ENCODE measurements at places on chromosomes 3 and 15.
A peak's percentile ranks its signal among the peaks of the same experiment; 100 is the strongest.

DNA sequence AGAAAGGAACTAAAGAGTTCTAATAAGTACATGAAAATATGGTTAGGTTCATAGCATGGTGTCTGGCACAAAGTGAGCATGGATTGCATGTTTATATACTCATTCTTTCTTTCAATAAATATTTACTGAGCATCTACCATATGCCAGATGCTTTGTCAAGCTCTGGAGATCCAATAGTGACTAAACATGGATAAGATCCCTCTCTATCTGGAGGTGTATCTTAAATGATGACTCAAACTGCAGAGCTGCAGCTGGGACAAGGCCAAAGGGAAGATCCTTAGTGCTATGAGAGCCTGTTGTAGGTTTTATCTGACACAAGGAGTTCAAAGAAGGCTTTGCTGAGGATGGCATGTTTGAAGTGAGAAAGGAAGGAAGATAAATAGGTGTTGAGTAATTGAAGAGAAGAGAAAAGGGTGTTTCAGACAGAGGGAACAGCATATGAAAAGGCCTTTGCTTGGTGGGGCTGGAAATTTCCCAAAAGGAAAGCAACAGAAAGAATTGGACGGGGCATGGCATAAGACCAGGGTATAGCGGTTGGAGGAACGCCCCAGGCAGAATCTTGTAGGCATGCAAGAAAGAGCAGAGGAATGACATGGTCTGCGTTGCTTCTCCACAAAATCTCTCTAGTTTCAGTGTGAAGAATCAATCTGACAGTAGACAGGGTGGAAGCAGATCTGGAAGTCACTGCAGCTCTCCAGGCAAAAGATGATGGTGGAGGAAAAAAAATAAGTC lies 239.9 kb upstream of the LRTM1 start:
- no peaks in the 10 kb centered on the region for H3K27me3 ChIP-seq
- H3K36me3 ChIP-seq, result peaks cover 4% of the 10 kb centered on the region
- no peak for DNase-seq
- no peak overlapping the region for H3K4me3 ChIP-seq
- no peak overlapping the region for H3K27ac ChIP-seq

DNA sequence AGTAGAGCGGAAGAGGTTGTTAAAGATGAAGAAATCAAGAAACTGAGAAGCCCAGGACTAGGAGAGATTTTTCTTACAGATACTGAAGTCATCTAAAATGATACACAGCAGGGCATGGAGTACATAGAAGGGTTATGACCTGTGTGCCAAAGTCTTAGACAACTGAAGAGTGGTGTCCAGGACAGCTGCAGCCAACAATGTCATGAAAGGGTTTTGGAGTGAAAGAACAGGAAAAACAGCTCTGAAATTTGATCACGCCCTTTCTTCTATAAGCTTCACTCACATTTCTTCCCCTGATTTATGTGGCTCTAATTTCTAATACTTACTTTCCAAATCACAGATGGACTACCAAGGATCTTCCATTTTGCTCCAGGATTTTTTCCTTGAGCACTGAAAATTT lies 3.0 kb downstream of the CFAP20DC start:
- no peak for DNase-seq
- no peak overlapping the region for H3K4me3 ChIP-seq
- H3K27ac ChIP-seq, result no peak overlapping the region
- no peaks in the 10 kb centered on the region for H3K27me3 ChIP-seq

DNA sequence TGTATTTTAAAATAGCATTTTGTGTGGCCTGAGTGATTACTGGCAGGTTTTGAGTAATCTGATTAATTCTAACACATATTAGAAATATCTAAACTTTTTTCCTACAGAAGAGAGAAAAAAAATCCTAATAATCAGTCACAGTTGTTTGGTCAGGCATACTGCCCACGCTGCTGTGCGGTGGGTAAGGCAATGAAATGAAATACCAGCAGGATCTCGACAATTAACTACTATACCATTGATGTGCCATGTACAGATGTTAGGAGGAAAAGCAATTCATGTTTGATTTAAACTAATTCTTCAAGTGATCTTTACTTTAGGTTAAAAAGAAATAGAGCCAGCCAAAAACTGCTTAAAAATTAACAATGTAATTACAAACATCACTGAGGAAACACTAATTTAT lies 5.2 kb downstream of the GRAMD2A start:
- H3K27me3 ChIP-seq, result peaks cover 86% of the 10 kb centered on the region
- no peak for DNase-seq

- peaks cover 24% of the 10 kb centered on the region for H3K4me1 ChIP-seq
- H3K36me3 ChIP-seq, result no peaks in the 10 kb centered on the region
- H3K27me3 ChIP-seq, result peaks cover 10% of the 10 kb centered on the region
- no peak for DNase-seq
- H3K4me3 ChIP-seq, result peak overlapping the region; percentile 98
- no peak overlapping the region for H3K27ac ChIP-seq
These were observed 735 bp downstream of the STIMATE start for GRCh38 chr3:52896613-52897012.

- H3K27ac ChIP-seq, result no peak overlapping the region
- peaks cover 3% of the 10 kb centered on the region for H3K27me3 ChIP-seq
- no peak for DNase-seq
- no peak overlapping the region for H3K4me3 ChIP-seq
- peaks cover 24% of the 10 kb centered on the region for H3K4me1 ChIP-seq
These were observed 2.5 kb downstream of the TM4SF1 start for GRCh38 chr3:149374793-149375500.

GRCh38 chr3:177195242-177195991 lies 1.9 kb downstream of the TBL1XR1 start:
- peak overlapping the region; percentile 99 for H3K27ac ChIP-seq
- H3K4me3 ChIP-seq, result peak overlapping the region; percentile 99
- DNase-seq, result peak; percentile 7
- H3K27me3 ChIP-seq, result no peaks in the 10 kb centered on the region
- H3K4me1 ChIP-seq, result peaks cover 59% of the 10 kb centered on the region
- H3K36me3 ChIP-seq, result peaks cover 38% of the 10 kb centered on the region

GRCh38 chr15:92608866-92609700 lies 46.5 kb downstream of the FAM174B start:
- peaks cover 12% of the 10 kb centered on the region for H3K36me3 ChIP-seq
- no peaks in the 10 kb centered on the region for H3K4me1 ChIP-seq
- H3K27ac ChIP-seq, result peak overlapping the region; percentile 9
- H3K4me3 ChIP-seq, result no peak overlapping the region

- DNase-seq, result no peak
- H3K4me3 ChIP-seq, result peak overlapping the region; percentile 90
- H3K36me3 ChIP-seq, result no peaks in the 10 kb centered on the region
- H3K27ac ChIP-seq, result no peak overlapping the region
- peaks cover 40% of the 10 kb centered on the region for H3K27me3 ChIP-seq
These were observed 989 bp upstream of the VGLL3 start for GRCh38 chr3:86991840-86992435.

GRCh38 chr3:169034401-169034800 lies 629.1 kb downstream of the MECOM start:
- DNase-seq, result no peak
- no peaks in the 10 kb centered on the region for H3K36me3 ChIP-seq
- no peaks in the 10 kb centered on the region for H3K4me1 ChIP-seq
- no peak overlapping the region for H3K27ac ChIP-seq
- H3K27me3 ChIP-seq, result peaks cover 6% of the 10 kb centered on the region

GRCh38 chr3:47367631-47368030 lies 13.2 kb upstream of the PTPN23 start:
- no peaks in the 10 kb centered on the region for H3K36me3 ChIP-seq
- no peak overlapping the region for H3K27ac ChIP-seq
- peaks cover 18% of the 10 kb centered on the region for H3K27me3 ChIP-seq
- no peaks in the 10 kb centered on the region for H3K4me1 ChIP-seq
- H3K4me3 ChIP-seq, result no peak overlapping the region

DNA sequence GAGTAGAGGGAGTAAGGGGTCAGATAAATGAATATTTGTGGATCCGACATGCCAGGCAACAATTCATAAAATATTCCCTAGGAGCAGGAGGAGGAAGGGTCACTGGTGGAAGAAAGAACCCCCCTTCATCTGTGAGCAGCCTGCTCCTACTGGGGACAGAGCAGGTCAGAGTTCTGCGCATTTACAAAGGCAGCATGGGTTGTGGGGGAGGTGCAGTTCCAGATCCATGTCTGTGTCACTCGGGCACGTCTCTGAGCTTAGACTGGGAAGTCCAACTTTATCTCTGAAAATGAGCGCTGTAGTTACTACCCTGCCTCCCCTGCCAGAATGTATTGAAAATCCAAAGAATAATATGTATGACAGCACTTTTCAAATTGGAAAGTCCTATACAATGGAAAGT lies 115.2 kb downstream of the GABRG3 start:
- peak; percentile 28 for DNase-seq
- H3K4me3 ChIP-seq, result no peak overlapping the region
- H3K27ac ChIP-seq, result peak overlapping the region; percentile 25
- H3K4me1 ChIP-seq, result peaks cover 25% of the 10 kb centered on the region

DNA sequence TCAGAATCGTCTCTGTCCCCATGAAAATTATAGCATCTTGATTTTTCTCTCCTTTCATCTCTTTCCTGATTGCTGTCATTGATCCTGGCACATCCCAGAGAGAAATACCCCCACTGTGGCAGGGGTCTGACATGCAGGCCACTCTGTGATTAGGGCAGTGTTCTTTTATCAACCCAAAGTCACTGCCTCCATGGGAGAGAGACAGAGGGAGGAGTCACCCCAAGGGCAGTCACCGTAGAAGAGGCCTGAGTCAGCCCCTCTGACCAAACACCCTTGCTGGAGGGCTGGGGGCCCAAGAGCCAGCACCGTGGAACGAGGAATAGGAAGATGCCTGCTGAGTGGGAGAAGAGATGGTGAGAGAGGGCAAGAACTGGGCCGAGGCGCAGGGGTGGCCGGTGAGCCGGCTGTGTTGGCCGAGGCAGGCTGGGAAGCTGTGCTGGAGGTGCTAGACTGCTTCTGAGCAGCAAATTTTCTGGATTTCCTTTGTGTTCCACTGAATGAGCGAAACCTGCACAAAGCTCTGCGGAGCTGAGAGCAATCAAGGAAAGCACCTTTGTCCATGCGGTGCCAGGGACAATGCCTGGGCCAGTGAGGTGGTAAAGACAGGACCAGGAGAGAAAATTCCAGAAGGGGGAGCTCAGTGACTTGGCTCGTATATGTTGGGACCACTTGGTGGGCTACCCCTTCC lies 103.8 kb downstream of the ADCY5 start:
- no peak for DNase-seq
- H3K4me3 ChIP-seq, result no peak overlapping the region
- no peaks in the 10 kb centered on the region for H3K36me3 ChIP-seq

DNA sequence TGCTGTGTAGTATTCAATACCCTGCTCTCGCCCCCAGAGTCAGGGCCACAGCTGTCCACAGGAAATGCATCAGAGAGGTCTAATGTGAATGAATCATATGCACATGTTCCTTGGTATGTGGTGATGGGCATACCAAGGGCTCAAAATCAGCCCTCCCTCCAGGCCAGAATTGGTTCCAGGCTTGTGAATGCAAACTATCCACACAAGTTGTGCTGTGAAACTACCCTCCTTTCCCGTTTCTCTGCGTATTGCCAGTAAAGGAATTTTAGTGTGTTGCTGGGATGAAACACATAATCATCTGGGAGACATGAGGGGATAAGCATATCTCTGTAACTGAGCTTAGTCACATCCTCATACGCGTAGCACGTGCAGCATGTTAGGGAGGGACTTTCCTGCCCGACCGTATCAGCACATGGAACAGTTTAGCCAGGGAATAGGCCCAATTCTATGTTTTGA lies 9.2 kb upstream of the MME start:
- H3K27ac ChIP-seq, result no peak overlapping the region
- peaks cover 12% of the 10 kb centered on the region for H3K36me3 ChIP-seq
- H3K4me3 ChIP-seq, result no peak overlapping the region
- no peak for DNase-seq
- no peaks in the 10 kb centered on the region for H3K4me1 ChIP-seq

DNA sequence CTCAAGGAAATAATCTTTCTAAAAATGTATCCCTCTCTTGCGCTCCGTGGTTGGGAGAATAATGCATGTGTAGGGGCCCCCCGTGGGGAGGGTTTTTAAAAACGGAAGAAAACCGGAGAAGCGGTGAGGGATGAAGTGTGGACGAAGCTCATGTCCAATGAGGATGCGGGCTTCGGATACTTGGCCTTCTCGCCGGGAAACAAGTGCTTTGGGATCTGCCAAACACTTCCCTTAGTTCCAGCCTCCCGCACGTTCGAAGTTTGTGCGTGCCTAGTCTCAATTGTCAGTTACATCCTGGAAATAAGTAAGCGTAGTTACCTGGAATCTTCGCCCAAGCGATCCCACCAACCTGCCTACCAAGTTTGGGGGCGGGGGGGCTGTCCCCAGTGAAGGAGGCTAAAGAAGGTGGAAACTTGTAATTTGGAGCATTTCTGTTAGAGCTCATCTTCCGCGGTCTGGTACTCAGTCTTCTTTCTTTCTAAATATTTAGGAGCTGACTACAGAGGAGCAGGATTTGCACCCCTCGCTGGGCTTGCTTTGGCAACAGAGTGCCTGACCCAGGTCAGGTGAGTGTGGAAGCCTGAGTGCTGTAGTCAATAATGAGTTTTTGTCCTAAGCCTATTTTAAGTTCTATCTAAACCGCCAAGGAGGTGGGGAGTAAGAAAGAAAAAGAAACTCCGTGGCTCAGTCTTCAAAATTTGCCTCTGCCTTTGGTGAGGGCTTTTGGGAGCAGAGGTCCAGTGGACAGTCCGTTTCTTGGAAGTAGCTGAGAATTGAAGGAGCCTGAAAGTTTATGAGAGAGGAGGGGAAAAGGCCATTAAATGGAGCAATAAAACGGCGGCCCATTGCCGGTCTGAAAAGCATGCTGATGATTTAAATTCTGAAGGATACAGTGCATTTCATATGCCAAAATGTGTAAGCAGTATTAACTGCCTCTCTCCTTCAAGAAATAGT lies 1.1 kb downstream of the ITPR1 start:
- H3K27ac ChIP-seq, result peak overlapping the region; percentile 84
- DNase-seq, result peak; percentile 33
- H3K27me3 ChIP-seq, result peaks cover 3% of the 10 kb centered on the region
- H3K36me3 ChIP-seq, result peaks cover 36% of the 10 kb centered on the region
- peak overlapping the region; percentile 97 for H3K4me3 ChIP-seq
- peaks cover 71% of the 10 kb centered on the region for H3K4me1 ChIP-seq

GRCh38 chr15:93066834-93067648 lies 22.0 kb downstream of the RGMA start:
- H3K4me3 ChIP-seq, result no peak overlapping the region
- peaks cover 35% of the 10 kb centered on the region for H3K36me3 ChIP-seq
- H3K27me3 ChIP-seq, result peaks cover 2% of the 10 kb centered on the region
- no peak for DNase-seq

DNA sequence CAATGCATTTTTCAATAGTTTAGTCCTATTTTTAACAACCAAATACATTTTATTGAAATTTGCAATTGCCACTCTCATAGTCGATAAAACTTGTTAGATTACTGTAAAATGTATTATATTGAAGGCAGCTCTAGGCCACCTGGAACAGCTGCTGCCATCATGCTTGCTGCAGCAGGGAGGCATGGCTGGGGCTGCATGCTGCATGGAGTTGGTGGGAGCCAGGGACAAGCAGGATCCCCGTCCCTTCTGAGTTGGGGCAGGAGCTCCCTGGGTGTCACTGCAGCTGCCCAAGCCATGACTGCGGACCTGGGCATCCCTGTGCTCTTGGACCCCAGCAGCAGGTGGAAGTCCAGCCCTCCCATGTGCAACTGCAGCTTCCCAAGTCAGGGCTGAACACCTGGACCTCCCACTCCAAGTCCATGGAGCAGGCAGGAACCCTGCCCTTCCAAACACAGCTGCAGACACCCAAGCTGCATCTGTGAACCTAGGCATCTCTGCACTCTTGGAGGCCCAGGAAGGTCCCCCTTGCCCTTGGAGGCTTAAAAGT lies 742.0 kb downstream of the ZBBX start:
- H3K27me3 ChIP-seq, result no peaks in the 10 kb centered on the region
- no peak overlapping the region for H3K4me3 ChIP-seq
- DNase-seq, result no peak
- H3K4me1 ChIP-seq, result no peaks in the 10 kb centered on the region
- no peak overlapping the region for H3K27ac ChIP-seq
- no peaks in the 10 kb centered on the region for H3K36me3 ChIP-seq
